ENCODE measurements at places on chromosomes 2 and 18.

DNA sequence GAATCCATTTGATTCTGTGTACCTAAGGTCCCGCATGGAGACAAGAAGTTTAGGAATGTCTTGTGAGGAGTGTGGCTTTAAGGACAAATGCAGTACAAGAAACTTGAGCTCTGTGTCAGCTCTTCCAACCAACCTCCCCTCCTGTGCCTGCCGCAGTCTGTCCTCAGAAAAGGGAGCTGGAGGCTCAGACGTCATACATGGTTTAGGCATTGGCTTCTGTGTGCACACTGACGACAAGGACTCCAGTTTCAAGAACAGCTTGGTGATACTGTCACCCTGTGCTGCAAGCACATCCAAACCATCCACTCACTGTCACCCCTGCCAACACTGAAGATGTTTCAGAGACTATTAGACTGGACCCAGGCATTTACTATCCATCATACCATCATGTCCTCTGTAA is 470.4 kb downstream of the IRS1 start:
- DNase-seq: no peak

- no peak for DNase-seq
Observed at GRCh38 chr2:221134718-221135117, 437.4 kb downstream of the EPHA4 start.

DNA sequence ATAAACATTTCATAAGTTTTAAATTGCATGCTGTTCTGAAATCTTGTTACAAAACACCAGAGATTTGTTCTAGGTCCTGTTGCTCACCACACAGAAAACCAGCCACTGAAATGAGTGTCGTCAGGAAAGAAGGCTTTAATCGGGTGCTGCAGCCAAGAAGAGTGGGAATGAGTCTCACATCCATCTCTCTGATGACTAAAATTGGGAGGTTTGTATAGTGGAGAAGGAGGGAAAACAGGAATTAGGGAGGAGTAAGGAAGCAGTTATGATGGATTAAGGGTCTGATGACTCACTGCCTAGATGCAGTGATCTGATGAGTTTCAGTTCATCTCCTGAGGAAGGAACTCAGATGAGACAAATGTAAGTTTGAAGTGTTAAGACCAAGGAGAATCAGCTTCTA is 42.1 kb upstream of the GPR39 start:
- no peak for DNase-seq

GRCh38 chr18:22473366-22473765 is 55.7 kb upstream of the CTAGE1 start:
- DNase-seq: no peak

DNA sequence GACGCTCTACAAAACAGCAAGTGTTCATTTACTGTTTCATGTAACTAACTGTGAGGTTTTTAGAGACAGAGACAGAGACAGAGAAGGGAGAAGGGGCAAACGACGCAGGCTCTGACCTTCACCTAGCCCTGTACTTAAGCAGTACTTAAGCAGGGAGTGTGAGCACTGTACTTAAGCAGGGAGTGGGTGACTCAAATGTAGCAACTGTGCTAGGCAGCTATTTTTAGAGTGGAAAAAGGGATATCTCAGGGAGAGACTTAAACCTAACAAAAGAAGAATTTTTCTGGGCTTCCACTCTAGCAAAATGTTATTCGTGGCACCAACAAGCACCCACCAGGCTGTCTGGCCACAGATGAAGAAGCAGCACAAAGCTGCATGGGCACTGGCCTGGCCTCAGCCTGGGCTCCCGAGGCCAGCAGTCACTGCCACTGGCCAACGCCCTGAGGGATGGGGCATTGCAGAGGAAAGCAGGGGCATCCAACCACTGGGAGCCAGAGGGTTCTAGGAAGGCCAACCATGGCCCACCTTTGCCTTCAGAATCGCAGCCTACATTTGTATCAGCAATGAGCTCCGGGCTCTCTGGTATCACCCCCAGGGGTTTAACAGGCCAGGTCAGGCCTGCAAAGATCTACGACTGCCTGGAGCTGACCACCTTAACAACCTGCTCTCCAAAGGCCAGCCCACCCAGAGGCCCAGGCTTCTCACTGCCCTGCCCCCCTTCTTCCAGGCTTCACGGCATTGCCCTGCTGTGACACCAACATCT is 154.3 kb downstream of the TTC32 start:
- DNase-seq: peak; percentile 52

- no peak for DNase-seq
Observed at GRCh38 chr2:112777036-112777435, 7.3 kb downstream of the IL1A start.

DNA sequence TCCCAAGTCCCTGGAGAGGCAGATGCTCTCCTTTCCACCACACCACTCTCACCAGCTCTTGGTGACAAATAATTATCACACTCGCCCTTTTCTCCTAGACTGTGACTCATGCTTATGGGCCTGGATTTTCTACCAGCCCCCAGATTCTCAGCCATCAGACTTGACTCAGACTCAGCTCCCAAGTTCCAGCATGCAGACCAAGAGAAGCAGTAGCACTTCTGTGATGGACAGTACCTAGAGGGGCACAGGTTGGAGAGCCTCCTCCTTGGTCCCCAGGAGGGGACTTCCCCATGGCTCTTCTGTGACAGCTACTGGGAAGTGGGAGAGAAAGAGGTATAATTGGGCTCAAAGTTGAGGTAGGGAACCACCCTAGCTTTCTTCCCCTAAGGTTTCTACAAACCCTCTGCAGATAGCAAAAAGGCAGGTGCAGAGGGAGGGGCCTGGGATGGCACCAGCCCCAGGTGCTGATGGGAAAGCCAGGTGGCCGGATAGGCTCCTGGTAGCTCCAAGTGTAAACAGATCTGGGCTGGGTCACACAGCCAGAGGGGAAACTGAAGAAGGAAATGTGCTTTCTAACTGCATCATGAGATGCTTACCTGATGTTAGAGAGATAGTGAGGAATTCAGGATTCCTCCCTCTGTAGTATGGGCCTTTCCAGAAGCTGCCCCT is 4.1 kb downstream of the TCF23 start:
- DNase-seq: peak; percentile 55

- DNase-seq: no peak
Observed at GRCh38 chr2:55087501-55087900, 37.2 kb upstream of the RTN4 start.

- DNase-seq: no peak
Observed at GRCh38 chr2:202112041-202112440, 39.0 kb downstream of the KIAA2012 start.

GRCh38 chr2:10559101-10559500 is 111.0 kb upstream of the ODC1 start:
- no peak for DNase-seq

GRCh38 chr2:144986691-144987090 is 466.8 kb upstream of the ZEB2 start:
- no peak for DNase-seq

DNA sequence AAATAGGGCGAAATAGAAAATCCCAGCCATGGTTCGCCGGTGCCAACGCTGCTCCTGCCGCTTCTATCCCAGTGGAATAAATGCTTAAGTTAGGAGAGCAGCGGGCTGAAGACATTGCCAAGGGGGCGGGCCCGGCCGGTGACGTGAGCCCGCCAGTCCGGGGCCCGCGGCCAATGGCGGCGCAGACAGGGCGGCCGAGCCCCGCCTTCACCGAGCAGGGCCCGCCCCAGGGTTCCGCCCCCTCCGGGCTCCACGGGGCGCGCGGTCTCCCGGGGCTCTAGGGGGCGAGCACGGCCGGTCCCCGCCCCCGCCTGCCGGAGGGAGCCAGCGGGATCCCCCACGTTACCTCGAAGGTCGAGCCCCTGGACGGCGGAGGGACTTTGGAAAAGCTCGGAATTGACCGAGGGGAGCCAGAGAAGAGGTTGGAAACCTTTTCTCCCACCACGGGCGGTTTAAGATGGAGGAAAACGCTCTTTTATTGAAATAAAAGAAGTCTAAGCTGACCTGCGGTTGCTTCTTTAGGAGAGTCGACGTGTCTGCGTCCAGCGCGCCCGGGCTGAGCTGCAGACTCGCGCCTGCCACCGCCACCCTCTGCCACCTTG is at the start of gene EPHA4:
TSS of gene EPHA4 (minus strand) at position 86 of the 602 bp plus-strand sequence. CDS start at position 30, 56 bp downstream.
- DNase-seq: peak; percentile 99

DNA sequence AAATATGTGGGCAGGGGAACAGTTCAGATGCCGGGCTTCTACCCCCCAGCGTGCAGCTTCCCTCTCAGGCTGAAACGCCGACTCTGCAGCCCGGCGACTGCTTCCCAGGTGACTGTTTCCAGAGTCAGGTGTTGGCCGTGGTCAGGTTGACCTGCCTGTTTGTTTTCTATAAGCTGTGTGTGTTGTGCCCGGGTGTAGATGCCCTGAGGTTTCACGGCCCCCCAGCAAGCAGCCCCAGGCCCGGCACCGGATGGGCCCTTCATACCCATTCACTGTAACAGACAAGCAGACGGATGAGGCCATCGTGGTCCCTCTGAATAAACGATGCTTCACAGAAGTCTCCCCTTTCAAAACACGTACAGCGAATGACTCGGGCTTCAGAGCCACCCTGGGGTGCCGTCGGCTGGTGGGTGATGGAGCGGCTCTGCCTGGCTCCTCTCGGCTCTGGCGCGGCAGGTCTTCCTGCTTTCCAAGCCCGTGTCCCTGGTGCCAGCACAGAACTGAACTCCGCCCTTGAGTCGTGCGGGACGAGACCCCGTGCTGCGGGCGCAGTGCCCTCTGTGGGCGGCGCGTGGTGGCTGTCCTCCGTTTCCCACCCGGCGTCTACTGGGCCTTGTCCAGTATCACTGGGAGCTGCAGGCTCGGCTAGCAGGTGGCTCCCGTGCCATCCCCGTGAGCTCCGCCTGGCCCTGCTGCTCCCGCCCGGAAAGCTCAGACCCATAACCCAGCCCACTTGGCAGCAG is 15.0 kb upstream of the KCNG2 start:
- DNase-seq: no peak

GRCh38 chr2:184067502-184067901 is 530.8 kb upstream of the ZNF804A start:
- no peak for DNase-seq

- peak; percentile 66 for DNase-seq
Observed at GRCh38 chr2:172119089-172119488, 16.4 kb upstream of the DLX2 start.

GRCh38 chr2:170843656-170844055 is 27.0 kb downstream of the GAD1 start:
- DNase-seq: peak; percentile 52
